ENCODE measurements at places on chromosomes 12 and 14. TPM values are rescaled to one million over a fixed set of nuclear protein-coding genes. Genes with fewer than 3 reads are reported as not detected.

The ABHD12B gene
- total RNA-seq, result not detected

The TAS2R30 gene
- 4.1 TPM for total RNA-seq

The EID3 gene
- total RNA-seq, result 3.3 TPM

The FKBP4 gene
- 96.3 TPM for total RNA-seq

The P2RX2 gene
- total RNA-seq, result not detected

The SERPINA9 gene
- not detected for total RNA-seq

DNA sequence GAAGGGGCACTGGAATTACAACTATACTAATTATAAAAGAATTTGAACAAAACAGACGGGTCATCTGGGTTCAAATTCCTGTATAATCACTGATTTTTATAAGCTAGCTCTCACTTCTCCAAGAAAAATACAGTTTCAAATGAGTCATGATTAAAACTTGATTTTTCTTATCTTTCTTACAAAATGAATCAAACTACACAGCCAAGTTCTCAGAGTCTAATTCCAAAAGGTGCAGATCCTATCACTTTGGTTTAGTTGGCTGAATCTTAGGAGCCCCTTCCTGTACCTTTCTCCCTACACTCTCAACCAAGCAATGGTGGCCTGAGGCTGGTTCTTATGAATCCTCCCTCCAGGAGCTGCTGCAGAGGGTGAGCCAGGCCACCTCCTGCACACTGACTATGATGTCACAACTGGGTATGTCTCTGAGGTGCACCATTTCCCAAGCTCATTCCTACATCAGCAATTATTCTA is 43.8 kb upstream of the BMP4 start:
- no peak for DNase-seq
- peaks cover 7% of the 10 kb centered on the region for H3K4me1 ChIP-seq
- no peak overlapping the region for H3K27ac ChIP-seq
- H3K27me3 ChIP-seq, result no peaks in the 10 kb centered on the region
- no peak overlapping the region for H3K4me3 ChIP-seq

DNA sequence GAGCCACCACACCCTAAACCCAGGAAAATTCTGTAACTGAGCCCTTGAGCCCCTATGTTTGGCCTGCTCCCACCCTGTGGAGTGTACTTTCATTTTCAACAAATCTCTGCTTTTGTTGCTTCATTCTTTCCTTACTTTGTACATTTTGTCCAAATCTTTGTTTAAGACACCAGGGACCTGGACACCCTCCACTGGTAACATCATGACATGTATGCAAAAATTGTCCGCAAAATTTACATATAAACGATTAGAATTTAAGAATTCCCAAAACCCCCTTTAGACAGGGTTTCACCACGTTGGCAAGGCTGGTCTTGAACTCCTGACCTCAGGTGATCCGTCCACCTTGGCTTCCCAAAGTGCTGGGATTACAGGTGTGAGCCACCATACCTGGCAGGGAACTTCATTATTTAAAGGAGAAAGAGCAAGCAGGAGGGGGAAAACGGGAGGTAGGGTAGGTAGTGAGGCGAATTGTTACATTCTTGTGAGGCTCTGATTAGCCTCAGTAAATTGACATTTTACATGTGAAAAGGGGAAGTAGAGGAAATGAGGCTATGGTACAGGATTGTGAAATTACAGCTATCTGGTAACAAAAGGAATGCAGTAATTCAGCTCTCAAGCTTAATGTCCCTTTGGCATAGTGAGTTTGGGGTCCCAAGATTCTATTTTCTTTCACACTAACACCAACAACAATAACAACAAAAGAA is 27.6 kb downstream of the TUBA1A start:
- H3K27me3 ChIP-seq, result no peaks in the 10 kb centered on the region
- no peak overlapping the region for H3K4me3 ChIP-seq
- peaks cover 3% of the 10 kb centered on the region for H3K4me1 ChIP-seq
- DNase-seq, result no peak

GRCh38 chr14:105918496-105919262 is 392.3 kb downstream of the TMEM121 start:
- H3K4me3 ChIP-seq, result no peak overlapping the region
- no peak overlapping the region for H3K27ac ChIP-seq
- no peaks in the 10 kb centered on the region for H3K27me3 ChIP-seq
- H3K36me3 ChIP-seq, result no peaks in the 10 kb centered on the region

GRCh38 chr12:120039711-120040110 is 50.7 kb downstream of the BICDL1 start:
- no peak overlapping the region for H3K27ac ChIP-seq
- H3K27me3 ChIP-seq, result no peaks in the 10 kb centered on the region
- no peaks in the 10 kb centered on the region for H3K36me3 ChIP-seq
- no peak for DNase-seq

DNA sequence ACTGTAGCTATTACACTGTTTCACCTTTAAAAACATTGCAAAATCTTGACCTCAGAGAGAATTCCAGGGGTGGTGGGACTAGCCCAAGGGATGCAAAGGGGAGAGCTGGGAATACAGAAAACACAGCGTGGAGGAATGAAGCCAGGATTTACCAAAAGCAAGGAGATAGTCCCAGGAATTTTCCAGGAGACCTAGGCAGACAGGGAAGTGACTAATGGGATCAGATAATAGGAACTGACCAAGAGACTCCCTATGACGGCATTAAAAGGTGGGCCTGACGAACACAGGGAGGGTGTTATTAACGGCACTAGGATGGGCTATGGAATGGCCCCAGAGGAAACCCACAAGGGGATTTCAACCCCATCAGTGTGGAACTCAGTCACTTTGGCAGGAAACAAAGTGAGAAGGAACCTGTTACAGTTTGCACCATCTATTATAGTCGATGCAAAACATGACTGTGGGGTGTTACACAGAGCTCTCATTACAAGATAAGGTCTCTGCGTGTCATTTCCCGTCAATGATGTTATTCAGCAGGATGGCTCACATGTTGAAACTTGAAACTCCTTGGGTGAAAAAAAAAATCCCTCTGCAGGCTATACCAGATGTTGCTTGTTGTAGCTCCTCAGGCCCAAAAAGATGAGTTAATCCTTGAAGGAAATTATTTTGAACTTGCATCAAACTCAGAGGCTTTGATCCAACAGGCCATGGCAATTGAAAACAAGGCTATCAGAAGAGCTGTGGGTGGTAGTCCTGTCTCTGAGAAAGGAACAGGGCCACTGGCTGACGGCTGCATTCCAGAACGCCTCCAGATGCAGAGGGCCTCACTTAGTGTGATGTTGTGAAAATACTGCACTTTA is 58.7 kb downstream of the DRAM1 start:
- no peaks in the 10 kb centered on the region for H3K27me3 ChIP-seq
- no peaks in the 10 kb centered on the region for H3K36me3 ChIP-seq
- no peak overlapping the region for H3K4me3 ChIP-seq
- H3K4me1 ChIP-seq, result no peaks in the 10 kb centered on the region

- H3K4me1 ChIP-seq, result peaks cover 22% of the 10 kb centered on the region
- peak within 1 kb of the TSS; percentile 78 for H3K27ac ChIP-seq
- no peak within 1 kb of the TSS for H3K4me3 ChIP-seq
- no peaks in the 10 kb centered on the region for H3K36me3 ChIP-seq
- no peaks in the 10 kb centered on the region for H3K27me3 ChIP-seq
- peak; percentile 43 for DNase-seq
Observed at GRCh38 chr14:104085032-104085888, at the start of gene ASPG. TSS of gene ASPG (plus strand) at chr14:104085700. CDS start at chr14:104085771, 71 bp downstream.

DNA sequence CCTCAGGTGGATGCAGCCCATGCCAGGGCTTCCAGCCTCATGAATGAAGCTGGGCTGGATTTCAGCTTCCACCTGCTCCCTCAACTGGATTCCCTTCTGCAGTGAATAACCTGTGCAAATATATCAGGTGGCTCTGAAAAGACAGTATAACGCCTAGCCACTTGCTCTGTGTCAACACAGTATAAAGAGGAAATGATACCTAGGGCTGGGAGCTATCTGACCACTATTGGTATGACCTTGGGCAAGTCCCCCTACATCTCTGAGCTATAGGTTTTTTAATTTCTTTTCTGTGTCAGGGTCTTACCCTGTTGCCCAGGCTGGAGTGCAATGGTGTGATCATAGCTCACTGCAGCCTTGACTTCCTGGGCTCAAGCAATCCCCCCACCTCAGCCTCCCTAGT is 19.8 kb downstream of the ISM2 start:
- H3K4me1 ChIP-seq, result no peaks in the 10 kb centered on the region
- no peak for DNase-seq
- H3K27ac ChIP-seq, result no peak overlapping the region
- H3K27me3 ChIP-seq, result no peaks in the 10 kb centered on the region
- no peak overlapping the region for H3K4me3 ChIP-seq

DNA sequence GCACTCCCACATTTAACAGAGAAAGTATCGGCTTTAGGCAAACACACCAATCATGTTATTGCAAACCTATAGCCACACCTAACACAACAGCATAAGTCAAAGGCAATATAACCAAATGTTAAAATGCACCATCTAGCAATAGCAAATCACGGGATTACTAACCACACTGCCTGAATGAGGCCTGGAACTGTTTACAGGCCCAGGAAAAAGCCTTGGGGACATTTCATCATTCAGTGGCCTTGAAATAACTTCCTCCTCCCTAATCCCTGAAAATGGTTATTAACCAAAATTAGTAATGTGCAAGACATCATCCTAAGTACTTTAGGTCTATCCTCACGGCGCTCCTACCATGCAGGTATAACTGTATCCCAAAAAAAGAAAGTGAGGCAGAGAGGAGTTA is 2.3 kb downstream of the GALC start:
- no peaks in the 10 kb centered on the region for H3K36me3 ChIP-seq
- no peak overlapping the region for H3K27ac ChIP-seq
- no peak overlapping the region for H3K4me3 ChIP-seq
- H3K27me3 ChIP-seq, result no peaks in the 10 kb centered on the region

- peak; percentile 90 for DNase-seq
- H3K4me3 ChIP-seq, result peak overlapping the region; percentile 86
- H3K4me1 ChIP-seq, result peaks cover 28% of the 10 kb centered on the region
- H3K36me3 ChIP-seq, result peaks cover 53% of the 10 kb centered on the region
- no peaks in the 10 kb centered on the region for H3K27me3 ChIP-seq
Observed at GRCh38 chr12:56158926-56159461, 835 bp downstream of the MYL6 start.

DNA sequence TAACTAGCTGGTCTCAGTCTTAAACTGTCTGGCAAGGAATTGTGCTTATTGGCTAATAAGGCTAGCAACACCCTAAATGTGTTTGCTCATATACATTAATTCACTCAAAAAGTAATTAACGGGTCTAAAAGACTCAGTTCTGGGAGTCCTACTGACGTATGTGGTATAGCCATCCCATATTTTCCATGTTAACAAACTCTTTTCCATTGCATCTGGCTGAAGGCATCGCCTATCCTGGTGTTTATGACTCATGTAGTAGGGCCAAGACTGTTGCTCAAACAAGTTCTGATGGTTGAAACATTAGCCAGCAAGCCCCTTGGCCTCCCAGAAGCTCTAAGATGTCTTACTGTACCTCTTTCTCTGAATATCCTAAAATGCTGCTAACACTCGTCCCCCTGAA is 98.5 kb downstream of the PHLDA1 start:
- H3K4me1 ChIP-seq, result peaks cover 24% of the 10 kb centered on the region
- no peak overlapping the region for H3K4me3 ChIP-seq
- peaks cover 8% of the 10 kb centered on the region for H3K27me3 ChIP-seq
- DNase-seq, result no peak
- H3K36me3 ChIP-seq, result no peaks in the 10 kb centered on the region

GRCh38 chr12:90945070-90945649 is 9.8 kb downstream of the CCER1 start:
- no peaks in the 10 kb centered on the region for H3K36me3 ChIP-seq
- H3K4me1 ChIP-seq, result no peaks in the 10 kb centered on the region
- H3K27ac ChIP-seq, result no peak overlapping the region
- DNase-seq, result peak; percentile 58
- H3K4me3 ChIP-seq, result no peak overlapping the region
- H3K27me3 ChIP-seq, result no peaks in the 10 kb centered on the region

GRCh38 chr12:122726080-122726558 is 4.5 kb downstream of the HCAR1 start:
- H3K27me3 ChIP-seq, result no peaks in the 10 kb centered on the region
- H3K4me3 ChIP-seq, result no peak overlapping the region
- H3K36me3 ChIP-seq, result no peaks in the 10 kb centered on the region
- no peaks in the 10 kb centered on the region for H3K4me1 ChIP-seq

GRCh38 chr12:112616469-112617152 is 174.9 kb upstream of the RPH3A start:
- DNase-seq, result no peak
- no peak overlapping the region for H3K27ac ChIP-seq

DNA sequence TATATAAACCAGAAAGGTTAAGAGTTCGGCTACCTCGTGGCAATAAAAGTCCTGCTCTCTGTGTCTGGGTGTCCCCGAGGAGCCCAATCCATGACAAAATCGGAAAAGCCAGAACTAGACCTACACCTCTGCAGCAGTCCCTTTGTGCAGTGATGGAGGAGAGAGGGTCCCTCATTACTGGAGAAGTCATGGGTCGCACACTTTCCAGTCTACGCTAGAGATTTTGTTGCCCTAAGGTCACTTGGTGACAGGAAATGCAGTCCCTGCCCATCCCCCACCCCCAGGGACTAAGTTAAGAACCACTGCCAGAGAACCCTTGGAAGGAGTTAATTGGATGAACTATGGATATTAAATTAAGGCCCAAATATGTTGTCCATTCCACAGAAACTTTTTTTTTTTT is 104.4 kb upstream of the ATF7IP start:
- H3K27ac ChIP-seq, result peak overlapping the region; percentile 31
- H3K27me3 ChIP-seq, result no peaks in the 10 kb centered on the region
- peaks cover 33% of the 10 kb centered on the region for H3K4me1 ChIP-seq
- DNase-seq, result no peak
- H3K36me3 ChIP-seq, result no peaks in the 10 kb centered on the region

DNA sequence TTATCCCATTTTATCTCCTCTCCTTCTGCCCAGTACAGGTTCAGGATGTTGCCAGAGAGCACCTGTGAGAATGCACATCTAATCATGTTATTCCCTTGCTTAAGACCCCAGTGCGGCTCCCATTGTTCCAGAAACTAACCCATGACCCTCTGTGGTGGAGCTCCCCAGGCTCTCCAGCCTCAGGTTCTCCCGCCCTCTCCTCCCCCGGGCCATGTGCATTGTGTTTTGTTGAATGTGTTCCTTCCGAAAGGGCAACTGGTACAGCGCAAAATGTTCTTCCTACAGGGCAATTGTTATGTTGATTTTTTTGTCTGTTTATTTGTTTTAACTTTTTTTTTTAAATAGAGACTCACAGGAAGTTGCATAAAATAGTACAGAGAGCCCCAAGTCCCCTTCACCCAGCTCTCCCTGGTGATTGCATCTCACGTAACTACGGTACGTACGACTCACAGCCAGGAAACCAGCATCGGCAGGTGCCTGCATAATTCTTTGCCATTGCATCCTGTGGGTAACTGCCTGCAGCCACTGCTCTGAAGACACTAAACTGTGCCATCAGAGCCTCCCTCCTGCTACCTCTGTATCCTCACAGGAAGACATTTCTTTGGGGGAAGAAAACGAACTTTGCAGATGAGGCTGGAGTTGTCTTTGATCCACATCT is 31.2 kb downstream of the TMEM132C start:
- DNase-seq, result no peak
- no peaks in the 10 kb centered on the region for H3K36me3 ChIP-seq
- H3K4me3 ChIP-seq, result no peak overlapping the region
- peaks cover 32% of the 10 kb centered on the region for H3K27me3 ChIP-seq
